ENCODE measurements at places on chromosomes 7 and 10.

DNA sequence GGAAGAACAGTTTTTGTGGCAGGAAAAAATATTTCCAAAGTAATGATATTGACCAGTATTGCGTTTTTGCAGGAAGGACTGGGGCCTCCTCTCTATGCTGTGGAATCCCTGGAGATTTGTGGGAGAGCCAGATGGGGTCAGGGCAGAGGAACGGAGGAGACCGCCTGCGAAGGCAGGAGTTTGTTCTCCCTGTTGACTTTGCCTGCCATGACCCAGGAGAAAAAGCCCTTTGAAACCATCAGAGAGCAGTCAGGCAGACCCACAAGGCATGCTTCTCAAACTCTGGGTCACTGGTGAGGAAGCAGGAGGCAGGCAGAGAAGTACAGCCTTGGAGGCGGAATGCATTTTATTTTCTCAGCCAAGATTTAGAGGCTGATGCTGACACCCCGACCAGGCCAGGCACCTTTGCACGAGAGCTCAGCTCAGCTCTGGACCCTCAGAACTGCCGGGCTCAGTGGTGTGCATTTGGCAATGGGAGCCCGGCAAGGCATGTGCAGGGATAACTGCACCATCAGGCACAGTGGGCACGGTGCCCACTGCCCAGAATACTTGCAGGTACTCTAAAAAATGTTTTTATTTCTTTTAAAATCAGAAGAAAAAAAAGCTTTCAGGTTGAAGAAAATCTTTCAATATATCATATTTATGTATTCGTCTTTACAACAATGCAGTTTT, 410.4 kb downstream of the RPS24 start:
- no peak for DNase-seq

- no peak for DNase-seq
Observed at GRCh38 chr10:94370501-94370900, 7.8 kb upstream of the NOC3L start.

GRCh38 chr10:10623958-10624566, 393.6 kb upstream of the CELF2 start:
- DNase-seq, result no peak

GRCh38 chr7:106346678-106347217, 62.0 kb upstream of the NAMPT start:
- DNase-seq, result peak; percentile 18

DNA sequence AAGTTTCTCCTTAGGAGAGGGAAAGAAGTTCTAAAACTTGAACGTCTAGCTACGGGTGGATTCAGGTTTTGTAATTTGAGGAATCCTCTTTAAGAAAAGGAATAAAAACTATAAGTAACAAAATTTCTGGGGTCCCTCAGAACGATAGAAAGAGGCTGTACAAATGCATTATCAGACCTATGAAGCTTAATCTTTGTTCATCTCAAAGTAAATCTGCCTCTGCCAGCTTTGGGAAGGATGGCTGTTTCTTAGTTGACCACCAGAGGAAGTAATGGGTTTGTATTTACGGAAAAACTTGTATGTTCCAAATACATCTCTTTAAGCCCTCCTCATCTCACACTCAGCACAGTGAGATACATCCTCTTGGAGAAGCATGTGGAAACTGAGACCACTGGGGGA, 864 bp downstream of the PSTK start:
- DNase-seq, result no peak

DNA sequence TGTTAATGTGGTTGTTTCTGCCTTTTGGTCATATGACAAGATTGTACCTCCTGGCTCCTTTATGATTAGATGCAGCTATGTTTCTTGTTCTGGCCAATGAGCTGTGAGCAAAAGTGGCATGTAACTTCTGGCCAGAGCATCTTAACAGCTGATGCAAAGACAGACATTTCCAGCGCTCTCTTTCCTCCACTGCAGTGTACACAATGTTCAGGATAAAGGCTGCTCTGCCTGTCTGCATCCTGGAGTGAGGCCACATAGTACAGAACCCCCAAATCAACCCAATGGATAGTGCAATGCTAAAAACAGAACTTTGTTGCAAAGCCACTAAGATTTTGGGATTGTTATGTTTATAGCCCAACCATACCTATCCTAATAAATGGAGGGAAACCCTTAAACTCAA, 17.9 kb downstream of the EPC1 start:
- DNase-seq, result no peak

DNA sequence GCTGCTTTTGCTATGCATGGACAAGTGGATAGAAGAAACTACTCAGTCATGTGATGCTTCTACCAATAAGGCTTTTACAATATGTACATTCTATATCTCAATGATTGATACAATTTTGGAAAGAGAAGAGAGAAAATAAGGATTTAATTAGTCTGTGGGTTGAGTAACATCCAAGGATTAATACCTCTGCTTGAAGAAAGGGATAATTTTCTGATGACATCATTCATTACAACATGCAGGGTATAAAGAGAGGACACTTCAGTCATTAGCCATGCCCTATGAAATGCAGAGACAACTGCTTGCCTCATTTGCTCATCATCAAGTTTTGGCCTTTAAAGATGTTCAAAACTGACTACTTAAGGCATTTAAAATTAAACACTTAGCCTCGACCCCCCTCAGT, 237.3 kb downstream of the AHR start:
- DNase-seq, result no peak

DNA sequence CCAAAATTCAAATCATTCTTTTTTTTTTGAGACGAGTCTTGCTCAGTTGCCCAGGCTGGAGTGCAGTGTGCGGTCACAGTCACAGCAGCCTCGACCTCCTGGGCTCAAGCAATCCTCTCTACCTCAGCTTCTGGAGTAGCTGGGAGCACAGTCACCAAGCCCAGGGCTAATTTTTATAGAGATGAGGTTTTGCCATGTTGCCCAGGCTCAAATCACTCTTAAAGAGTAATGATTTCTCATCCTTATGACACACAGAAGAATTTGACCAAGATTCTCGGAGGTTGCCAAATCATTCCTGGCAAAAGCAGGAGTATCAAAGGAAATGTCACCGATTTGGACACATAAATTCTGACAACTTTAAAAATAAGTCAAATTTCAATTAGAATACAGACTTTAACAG, 39.1 kb downstream of the SIRT1 start:
- no peak for DNase-seq

DNA sequence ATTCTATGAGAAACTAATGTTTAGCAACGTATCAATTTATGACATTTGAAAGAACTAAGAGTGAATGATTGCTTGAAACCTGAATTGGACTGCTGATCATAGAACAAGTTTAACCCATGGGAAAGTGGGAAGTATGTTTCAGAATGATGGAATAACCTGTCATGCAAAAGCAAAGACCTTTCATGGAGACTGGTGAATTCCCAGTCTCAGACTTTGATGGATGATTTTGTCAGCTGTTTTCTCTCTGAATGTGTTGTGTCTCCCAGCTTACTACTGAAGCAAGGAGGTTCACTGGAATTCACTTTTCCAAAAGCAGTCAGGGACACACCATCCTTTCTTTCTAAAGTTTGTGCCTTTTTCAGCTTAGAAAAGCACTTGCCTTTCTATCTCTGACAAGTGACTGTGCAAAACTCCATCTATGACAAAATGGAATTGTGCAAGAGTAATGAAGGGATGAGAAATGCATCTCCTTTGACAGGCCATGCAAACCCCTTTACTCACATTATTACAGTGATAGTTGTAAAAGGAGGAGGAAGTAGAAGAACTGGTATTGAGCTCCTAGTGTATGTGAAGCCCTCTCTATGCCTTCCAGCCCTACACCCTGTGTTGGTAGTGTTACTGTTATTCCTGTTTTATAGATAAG, 176.1 kb downstream of the PRKG1 start:
- DNase-seq, result no peak

GRCh38 chr7:6649241-6649961, 12.3 kb downstream of the ZNF316 start:
- DNase-seq, result no peak

DNA sequence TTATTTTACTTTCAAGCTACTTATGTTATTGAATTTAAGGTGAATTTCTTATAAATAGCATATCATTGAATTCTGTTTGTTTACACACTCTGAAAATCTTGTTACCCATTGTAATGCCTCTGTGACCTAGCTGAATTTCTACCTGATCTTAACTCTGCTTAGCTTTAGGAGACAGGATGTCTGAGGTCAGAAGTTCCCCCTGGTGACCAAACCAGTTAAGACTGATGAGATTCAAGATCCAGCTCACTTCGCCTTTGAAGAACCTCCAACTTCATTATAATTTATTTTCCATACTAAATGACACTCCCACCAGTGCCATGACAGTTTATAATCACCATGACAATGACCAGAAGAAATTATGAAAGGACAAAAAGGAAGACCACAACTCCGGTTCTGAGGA, 213.4 kb upstream of the CDC14C start:
- no peak for DNase-seq

DNA sequence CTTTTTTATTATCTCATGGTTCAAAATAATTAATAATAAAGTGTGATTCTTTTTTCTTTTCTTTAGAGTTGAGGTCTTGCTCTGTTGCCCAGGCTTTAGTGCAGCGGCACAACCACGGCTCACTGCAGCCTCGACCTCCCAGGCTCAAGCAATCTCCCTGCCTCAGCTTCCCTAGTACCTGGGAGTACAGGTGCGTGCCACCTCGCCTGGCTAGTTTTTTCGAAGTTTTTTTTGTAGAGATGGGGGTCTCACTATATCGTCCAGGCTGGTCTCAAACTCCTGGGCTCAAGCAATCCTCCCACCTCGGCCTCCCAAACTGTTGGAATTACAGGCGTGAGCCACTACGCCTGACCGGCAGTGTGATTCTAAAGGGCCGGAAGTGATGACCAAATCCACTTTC, 28.0 kb upstream of the MSRB2 start:
- DNase-seq, result no peak

- no peak for DNase-seq
Observed at GRCh38 chr7:138008588-138009349, 6.9 kb upstream of the CREB3L2 start.

GRCh38 chr7:155685791-155686160, 41.3 kb downstream of the RBM33 start:
- no peak for DNase-seq

DNA sequence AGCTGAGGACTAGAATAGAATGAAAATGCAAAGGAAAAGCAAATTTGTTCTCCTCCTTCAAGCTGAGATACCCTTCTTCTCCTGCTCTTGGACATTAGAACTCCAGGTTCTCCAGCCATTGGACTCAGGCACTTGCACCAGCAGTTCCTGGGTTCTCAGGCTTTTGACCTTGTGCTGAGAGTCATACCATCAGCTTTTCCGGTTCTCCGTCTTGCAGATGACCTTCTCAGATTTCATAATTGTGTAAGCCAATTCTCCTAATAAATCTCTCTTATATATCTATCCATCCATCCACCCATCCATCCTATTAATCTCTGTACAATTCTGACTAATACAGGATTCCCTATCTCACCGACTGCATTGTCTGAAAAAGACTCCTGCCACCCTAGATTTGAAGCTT, 108.3 kb downstream of the AHR start:
- DNase-seq, result no peak

DNA sequence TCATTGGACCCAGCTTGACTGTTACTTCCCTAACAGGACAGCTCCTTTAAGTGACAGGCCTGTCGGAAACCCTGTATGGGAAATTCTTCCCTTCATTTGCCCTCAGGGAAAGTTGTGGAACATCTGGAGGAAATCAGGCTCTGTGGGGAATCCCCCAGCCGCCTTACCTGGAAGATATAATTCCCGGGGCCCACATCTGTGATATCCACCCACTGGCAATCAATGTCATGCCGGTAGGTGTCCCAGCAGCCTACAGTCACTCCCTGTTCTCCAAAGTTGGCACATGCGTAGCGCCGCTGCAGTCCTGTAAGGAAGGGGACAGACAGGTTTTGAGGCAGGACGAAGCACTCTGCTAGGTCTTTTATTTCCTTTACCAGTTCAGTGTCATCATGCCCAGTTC, 16.6 kb downstream of the LOXL4 start:
- DNase-seq, result no peak

GRCh38 chr7:127652333-127653248, 597 bp downstream of the SND1 start:
- no peak for DNase-seq

DNA sequence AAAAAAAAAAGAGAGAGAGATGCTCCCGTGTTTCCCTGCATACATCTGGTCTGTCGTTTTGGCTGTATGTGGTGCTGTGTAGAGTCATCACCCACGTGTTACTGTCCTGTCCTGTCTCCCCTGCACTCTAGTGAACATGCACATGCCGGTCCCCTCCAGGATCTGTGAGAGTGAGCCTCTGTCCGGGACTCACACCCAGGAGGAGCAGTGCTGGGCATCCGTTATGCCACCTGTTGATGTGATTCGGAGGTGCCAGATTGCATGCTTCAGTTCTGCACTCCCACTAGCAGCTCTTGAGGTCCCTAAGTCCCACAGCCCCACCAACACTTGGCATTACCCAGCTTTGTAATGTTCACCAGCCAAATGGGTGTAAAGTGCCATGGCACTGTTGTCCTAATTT, 16.4 kb downstream of the GHRHR start:
- DNase-seq, result no peak

DNA sequence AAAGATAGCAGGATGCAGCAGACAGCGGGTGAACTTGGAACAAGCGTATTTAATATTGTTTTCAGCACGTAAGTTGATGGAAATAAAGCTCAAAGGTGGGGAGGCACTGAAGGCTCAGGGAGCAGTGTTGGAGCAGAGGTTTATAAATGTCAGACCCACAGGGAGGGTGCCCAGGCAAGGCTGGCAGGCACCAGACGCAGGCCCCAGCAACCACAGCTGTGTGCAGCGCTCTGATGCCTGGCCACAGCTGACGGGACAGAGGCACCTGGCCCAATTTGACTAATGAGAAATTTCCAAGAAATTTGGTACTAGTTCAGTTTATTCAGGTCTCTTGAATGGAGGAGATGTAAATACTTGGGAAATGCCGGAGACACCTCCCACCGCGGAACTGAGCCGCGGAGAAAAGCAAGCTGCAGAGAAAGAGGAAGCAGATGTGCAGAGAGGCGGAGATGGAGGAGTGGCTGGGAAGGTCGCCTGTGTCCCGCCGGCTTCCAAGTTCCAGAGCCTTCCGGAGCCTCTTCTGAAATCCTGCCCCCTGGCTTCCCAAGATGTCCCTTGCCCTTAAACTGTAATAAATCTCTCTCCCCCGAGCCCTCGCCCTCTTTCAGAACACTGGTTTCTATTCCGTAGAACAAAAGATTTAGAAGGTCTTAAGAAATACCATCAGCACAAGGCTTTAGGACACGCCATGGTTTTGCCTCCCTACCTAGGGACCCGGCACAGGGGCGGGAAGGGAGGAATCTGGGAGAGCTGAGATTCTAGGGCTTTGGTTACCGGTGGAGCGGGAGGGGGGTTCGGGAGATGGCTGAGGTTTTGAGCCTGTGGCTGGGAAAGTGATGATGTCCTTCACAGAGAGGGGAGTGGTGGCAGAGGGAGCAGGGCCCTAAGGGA, 38.4 kb upstream of the PLXNA4 start:
- DNase-seq, result no peak

Measured in stimulated activated CD8-positive, alpha-beta memory T cell treated with anti-CD3 and anti-CD28 coated beads, Interleukin-7, amount 100 ng/mL, for 1 hour (primary cell).